ENCODE measurements at places on chromosomes 12 and 14.

- no peak for DNase-seq
Measured at GRCh38 chr14:68396461-68396860, 396.4 kb downstream of the ZFP36L1 start.

DNA sequence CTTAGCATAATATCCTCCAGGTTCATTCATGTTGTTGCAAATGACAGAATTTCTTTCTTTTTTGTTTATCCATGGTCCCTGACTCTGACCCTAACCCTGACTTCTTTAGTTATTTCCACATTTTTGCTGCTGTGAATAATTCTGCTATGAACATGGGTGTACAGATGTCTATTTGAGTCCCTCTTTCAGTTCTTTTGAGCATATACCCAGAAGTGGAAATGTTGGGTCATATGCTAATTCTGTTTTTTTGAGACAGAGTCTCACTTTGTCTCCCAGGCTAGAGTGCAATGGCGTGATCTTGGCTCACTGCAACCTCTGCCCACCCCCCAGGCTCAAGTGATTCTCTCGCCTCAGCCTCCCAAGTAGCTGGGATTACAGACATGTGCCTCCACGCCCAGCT, 33.1 kb downstream of the KNTC1 start:
- DNase-seq = no peak

DNA sequence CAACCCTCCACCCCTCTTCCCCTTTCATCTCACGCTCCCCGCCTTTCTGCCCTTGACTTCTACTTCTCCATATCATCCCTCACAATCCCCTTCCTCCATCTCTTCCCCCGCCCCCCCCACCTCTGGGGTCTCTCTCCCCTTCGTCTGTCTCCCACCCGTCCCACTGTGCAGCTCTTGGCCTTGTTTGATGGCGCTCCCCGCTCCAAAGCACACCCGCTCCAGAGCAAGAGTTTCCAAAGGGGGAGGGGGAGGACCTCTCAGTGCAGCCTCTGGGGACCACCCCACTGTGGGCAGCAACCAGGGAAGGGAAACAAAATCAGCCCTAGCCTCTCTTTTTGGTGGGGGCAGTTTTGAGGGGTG, 774 bp downstream of the CHGA start:
- no peak for DNase-seq

- no peak for DNase-seq
Measured at GRCh38 chr14:85934123-85934885, 404.4 kb downstream of the FLRT2 start.

DNA sequence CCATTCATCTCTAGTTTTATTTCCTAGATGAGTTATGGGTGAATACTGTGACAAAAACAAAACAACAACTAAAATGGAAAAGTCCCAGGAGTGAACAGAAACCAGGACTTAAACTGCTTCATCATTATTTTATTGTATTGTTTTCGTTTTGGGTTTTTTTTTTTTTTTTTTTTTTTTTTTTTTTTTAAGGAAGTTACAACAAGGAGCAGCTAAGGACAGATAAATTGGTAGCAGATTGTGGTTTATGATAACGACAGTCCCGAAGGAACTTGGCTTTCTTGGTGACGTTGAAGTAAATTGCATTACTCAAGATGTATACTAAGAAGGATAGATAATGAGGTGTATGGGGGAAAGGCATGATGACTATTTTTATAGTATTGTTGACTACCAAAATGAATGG, 866.3 kb downstream of the NRXN3 start:
- no peak for DNase-seq

- no peak for DNase-seq
Measured at GRCh38 chr12:22858849-22859570, 234.0 kb downstream of the ETNK1 start.

DNA sequence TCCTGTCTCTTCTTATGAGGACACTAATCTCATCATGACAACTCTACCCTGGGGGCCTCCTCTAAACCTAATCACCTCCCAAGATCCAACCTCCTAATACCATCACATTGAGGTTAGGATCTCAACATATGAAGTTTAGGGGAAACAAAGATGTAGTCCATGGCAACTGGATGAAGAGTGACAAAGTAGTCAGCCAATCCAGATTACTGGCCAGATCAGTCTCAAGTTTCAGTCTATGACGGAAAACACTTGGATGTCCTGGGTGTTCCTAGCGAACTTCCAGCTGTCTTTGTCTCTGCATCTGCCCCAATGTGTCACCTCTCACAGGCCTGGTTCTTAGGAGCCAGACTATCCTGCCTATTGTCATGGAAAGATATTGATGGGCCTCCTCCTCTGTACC, 630.8 kb downstream of the AACS start:
- DNase-seq = no peak

DNA sequence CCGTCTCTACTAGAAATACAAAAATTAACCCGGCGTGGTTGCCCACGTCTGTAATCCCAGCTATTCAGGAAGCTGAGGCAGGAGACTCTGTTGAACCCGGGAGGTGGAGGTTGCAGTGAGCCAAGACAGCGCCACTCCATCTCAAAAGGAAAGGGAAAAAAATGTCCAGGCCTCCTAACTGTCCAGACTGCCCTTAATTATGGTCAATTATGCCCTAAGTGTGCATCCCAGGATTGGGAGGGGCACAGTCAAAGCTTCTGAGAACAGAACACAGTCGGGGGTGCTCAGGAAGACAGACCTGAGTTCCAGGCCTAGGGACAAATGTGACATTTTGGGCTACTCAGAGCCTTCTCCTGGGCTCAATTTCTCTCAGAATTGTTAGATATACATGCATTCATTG, 31.8 kb upstream of the SMUG1 start:
- DNase-seq = no peak

- no peak for DNase-seq
Measured at GRCh38 chr12:6735448-6736191, 11.8 kb downstream of the COPS7A start.

DNA sequence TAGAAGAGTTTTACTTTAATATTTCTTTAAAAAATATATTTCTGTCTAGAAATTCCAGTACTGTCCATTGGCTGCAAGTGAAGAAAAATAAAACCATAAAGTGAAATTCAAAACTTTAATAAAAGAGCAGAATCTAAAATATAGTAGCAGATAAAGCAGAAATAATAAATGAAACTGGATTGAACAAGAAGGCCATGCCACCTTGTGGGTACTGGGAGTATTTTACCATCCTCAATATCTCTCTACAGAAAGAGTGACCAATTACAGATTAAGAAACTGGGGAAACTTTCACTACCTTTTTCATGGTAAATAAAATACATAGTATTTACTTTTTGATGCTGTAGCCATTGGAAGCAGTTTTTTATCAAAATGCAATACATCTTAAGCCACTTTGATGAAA, 220.5 kb downstream of the BCAT1 start:
- DNase-seq = no peak

DNA sequence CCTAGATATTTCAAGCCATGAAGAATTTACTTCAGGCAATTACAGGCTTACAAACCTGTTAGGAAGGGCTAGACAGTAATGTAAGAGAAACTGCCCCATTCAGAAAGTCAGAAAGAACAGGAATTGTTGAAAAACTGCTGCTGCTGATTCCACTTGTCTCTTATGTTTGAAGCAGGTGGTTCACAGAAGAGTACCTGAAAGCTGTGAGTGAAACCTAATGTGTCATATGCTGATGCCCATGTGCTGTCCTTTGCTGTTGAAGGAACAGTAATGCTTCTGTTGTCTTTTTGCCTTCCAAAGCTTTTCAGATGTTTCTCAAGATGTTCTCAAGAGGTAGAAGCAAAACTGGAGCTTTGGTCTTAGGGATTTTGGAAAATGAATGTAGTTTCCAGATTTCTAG, 39.0 kb downstream of the MNAT1 start:
- no peak for DNase-seq

- no peak for DNase-seq
Measured at GRCh38 chr12:86234316-86234855, 21.8 kb downstream of the MGAT4C start.

GRCh38 chr12:19131025-19131444, 1.5 kb downstream of the PLEKHA5 start:
- DNase-seq = no peak

Measured in GOT3 (cell line).